ENCODE measurements at places on chromosomes 3 and 15.
A peak's percentile ranks its signal among the peaks of the same experiment; 100 is the strongest.

DNA sequence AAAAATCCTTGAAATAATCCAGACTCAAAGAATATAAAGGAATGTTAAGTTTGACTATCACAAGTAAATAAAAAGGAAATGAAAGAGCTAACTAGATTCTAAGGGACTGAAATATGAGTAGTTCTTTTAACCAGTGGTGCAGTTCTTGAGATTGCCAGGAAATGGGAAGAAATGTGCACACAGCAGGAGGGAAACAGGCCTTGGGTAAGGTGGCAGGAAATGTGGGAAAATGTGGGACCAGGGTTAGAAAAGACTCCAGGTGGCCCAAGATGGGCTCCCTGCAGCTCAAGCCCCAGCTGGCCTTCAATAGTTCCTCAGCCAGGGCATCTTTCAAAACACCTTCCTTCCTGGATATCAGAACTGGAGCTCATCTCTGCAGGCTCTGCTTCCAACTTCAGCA is 181.3 kb downstream of the ISL2 start:
- DNase-seq, result no peak

GRCh38 chr3:165852711-165853110 is 15.5 kb upstream of the BCHE start:
- no peak for DNase-seq

- no peak for DNase-seq
Observed at GRCh38 chr3:89262309-89262929, 155.0 kb downstream of the EPHA3 start.

DNA sequence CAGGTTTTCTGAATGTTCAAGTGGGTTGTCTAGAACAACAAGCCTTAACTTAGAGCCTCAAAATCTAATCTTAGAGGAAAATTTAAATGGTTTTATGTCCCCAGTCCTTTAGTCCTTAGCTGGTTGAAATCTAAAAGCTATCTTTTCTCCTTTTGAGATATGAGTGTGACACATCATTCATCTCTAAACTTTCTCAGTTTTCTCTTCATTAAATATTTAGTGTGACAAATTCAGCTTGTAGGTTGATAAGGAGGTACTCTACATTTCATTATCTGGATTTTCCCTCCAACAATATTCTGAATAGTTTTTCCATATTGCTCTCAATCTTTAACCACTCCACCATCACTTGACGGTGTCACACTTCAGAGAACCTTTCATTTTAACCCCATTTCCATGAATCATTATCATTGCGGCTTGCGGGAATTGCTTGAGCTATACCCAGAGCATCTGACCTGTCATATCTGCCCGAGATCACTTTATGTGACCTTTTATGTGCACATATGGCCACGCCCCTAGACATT is 16.1 kb upstream of the ATP8B4 start:
- DNase-seq, result no peak

- DNase-seq, result no peak
Observed at GRCh38 chr3:39524107-39524506, 56.6 kb downstream of the MOBP start.

GRCh38 chr3:24968036-24968435 is 460.0 kb upstream of the RARB start:
- DNase-seq, result no peak

- no peak for DNase-seq
Observed at GRCh38 chr3:53555068-53555588, 60.7 kb downstream of the CACNA1D start.

DNA sequence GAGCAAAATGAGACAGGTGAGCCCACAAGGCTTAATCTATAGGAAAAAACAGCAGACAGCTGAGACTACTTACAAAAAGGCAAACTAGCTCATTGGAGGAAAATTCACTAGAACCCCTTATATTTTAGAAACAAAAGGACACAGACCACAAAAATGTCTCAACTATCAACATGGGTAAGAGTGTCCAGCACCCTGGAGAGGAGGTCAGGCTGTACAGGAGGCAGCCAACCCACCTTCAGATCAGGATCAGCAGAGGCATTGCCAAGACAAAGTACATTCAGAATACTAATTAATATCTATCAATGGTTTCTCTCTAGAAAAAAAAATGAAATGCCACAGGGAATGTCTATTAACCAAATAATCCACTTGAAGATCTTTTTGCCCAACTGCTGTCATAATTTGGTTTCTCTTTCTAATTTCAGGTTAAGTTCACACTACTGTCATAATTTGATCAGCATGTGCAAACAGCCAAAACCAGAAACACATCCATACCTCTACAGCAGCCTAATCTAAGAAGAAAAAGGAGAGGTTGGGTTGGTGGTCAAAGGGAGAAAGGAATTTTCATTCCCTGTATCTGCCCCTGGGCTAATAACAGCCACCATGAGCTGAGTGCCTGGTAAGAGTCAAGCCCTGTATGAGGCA is 26.0 kb upstream of the THBS1 start:
- no peak for DNase-seq

GRCh38 chr3:73752338-73752737 is 127.6 kb upstream of the PDZRN3 start:
- no peak for DNase-seq

DNA sequence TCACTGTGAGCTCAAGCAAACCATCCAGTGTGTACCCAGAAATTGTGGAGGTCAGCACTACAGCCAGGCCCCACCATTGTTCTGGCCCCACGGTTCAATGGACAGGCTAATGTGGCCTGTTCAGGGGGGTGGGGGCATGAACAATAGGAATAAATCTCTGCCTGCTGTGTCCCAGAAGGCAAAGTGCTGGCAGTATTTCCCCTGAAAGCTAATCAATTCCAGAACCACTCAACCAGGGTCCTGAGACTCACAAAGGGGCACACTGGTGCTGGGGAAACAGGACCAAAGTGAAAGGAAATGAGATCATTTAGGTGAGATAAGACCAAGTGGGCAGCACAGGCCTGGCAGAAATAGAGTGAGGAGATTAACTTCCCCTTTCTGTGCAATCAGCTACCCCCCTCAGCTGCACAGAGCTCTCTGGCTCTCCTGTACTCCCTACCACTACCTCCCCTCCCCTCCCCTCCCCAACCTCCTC is 11.5 kb downstream of the CRYGS start:
- DNase-seq, result no peak

DNA sequence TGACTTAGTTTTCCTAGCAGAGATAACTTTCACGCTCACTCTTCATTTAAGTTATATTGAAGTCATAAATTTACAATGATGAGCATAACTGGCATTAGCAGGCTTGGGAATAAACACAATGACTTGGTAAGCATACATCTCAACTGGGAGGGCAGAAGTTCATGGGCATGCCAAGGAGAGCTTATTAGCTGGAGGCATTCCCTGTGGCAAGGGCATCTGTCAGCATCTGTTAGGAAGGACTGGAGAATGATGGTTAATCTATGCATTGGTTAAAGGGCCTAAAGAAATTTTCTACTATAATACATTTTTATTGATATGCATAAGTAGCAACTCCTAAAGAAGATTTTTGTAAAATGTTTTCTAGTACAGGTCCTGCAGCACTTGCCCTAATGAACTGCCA is 52.4 kb downstream of the NEK11 start:
- no peak for DNase-seq

DNA sequence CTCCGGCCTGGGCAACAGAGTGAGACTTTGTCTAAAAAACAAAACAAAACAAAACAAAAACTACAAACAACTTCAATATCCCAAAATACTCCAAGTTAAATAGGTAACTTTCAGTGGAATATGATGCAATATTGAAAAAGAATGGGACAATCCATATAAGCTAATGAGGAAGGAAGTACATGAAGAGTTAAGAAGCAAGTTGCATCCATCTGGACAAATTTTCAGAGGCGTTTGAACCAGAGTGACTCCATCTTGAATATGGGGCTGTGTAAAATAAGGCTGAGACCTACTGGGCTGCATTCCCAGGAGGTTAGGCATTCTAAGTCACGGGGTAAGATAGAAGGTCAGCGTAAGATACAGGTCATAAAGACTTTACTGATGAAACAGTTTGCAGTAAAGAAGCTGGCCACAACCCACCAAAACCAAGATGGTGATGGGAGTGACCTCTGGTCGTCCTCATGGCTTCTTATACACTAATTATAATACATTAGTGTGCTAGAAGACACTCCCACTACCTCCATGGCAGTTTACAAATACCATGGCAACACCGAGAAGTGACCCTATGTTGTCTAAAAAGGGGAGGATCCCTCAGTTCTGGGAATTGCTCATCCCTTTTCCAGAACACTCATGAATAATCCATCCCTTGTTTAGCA is 58.1 kb upstream of the LCTL start:
- DNase-seq, result no peak

GRCh38 chr3:129315223-129315997 is 36.7 kb downstream of the HMCES start:
- peak; percentile 17 for DNase-seq

GRCh38 chr3:89171687-89172545 is 64.5 kb downstream of the EPHA3 start:
- DNase-seq, result no peak

DNA sequence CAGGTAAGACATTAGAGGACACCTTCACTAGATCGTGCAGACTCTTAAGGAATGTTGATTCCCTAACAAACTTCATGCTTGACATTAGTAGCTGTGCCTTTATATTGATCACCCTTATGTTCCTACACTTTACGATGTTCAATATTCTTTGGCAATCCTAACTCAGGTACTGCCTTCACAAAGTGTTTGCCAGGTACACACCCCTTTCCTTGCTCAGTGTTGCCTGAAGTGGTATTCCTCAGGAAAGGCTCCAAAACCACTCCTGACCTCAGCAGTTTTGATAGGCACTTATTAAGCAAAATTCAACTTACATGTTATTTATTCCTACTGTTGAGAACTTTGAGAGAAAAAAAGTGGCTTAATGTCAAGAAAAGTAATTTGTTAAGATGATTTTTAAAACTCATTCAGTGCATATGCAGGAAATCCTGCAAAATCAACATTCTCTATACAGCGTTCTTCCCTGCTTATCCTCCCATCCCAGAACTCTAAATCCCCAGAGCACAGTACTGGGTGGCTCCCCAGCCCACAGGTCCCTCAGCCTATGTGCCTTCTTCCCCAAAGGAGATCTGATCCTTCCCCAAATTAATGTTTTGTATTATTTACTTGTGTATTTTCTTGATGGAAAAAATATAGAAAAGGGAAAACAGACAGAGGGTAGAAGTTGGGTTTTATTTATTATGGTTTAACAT is 260.7 kb downstream of the MECOM start:
- DNase-seq, result no peak

DNA sequence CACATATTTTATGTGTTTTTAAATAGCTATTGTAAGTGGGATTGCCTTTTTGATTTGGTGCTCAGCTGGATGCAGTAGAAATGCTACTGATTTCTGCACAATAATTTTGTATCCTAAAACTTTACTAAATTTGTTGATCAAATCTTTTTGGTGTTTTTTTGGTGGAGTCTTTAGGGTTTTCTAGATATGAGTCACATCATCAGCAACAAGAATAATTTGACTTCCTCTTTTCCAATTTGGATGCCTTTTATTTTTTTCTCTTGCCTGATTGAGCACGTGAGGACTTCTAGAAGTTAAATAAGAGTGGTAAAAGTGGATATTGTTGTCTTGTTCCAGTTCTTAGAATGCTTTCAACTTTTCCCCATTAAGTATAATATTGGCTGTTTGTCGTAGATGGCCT is 51.3 kb downstream of the TLNRD1 start:
- no peak for DNase-seq

DNA sequence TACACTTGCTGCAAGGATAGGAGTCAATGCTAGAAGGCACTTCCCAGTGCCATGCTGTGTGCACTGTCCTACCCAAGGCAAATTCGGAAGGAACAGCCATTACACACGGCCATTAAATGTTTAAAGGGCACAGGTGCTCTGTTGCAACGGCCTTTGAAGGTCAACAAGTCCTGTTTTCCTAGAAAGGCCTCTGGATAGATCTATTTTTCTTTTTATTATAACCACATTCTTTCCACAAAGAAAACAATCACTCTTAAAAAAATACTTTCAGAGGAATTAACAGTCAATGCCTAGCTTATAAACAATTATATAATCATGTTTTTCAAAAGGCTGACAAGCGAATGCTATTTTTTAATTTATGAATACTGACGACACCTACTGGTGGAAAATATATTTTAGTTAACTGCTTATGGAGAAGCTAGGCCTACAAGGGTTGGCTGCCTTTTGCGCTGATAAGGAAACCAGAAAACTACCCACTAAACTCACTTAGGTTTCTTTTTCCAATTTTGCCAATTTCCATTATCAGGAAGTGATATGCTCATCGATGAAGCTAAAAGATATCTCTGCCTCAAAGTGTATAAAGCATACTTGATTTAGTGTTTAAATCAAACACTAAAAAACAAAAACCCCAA is 2.4 kb downstream of the ARHGEF3 start:
- no peak for DNase-seq

- no peak for DNase-seq
Observed at GRCh38 chr3:187841560-187841959, 96.3 kb upstream of the BCL6 start.

DNA sequence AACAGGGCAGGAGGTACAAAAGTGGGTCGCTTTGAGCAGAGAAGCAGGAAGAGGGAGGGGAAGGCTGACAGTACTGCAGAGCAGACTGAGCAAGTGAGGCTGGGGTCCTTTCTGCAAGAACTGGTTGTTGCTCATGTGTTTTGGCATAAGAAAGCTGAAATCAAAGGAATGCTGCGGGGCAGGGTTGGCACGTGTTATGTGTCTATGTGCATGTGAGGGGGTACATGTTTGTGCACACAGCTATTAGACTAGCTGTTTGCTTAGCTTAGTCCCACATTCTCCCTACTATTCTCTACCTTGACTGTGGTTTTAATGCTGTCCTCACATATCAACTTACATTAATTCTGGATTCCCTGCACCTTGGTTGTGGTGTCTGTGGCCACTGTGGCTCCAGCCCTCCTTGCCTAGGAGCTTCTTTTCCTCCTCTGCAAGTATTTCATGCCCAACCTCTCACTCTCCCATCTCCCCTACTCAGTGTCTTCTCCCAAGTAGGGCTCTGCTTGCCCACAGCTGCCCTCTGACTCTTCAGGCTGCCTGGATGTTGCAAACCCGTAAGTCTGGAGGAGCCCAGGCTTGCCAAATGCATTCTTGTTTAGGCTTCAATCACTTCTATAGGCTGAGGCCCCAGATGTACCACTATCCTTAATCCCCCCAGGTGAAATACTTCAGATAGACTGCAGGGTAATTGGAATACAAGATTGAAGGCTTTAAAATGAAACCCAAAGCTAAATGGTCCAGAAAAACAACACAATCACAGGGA is 4.8 kb downstream of the TAGLN3 start:
- DNase-seq, result no peak

GRCh38 chr15:29312387-29312786 is 42.8 kb upstream of the NSMCE3 start:
- DNase-seq, result no peak

- no peak for DNase-seq
Observed at GRCh38 chr3:145266368-145266767, 894.6 kb downstream of the PLOD2 start.
